ENCODE measurements at places on chromosomes 7 and 10.

DNA sequence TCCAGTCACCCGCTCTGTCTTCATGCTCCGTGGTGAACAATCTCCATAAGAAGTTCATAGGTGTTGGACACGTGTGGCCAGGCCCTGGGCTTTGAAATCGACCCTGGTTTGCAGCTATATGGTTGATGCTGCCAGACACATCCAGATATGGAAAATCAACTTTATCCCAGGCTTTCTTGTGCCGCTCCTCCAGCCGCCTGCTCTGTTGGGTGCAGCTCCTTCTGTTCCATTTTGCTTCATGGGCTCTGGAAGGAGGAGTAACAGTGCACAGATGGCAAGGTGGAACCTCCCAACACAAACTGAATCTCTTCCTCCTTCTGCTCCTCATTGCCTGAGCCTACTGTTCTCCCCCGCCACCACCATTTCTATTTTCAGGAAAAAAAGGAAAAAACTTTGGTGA is 44.7 kb downstream of the THNSL1 start:
- DNase-seq = no peak

DNA sequence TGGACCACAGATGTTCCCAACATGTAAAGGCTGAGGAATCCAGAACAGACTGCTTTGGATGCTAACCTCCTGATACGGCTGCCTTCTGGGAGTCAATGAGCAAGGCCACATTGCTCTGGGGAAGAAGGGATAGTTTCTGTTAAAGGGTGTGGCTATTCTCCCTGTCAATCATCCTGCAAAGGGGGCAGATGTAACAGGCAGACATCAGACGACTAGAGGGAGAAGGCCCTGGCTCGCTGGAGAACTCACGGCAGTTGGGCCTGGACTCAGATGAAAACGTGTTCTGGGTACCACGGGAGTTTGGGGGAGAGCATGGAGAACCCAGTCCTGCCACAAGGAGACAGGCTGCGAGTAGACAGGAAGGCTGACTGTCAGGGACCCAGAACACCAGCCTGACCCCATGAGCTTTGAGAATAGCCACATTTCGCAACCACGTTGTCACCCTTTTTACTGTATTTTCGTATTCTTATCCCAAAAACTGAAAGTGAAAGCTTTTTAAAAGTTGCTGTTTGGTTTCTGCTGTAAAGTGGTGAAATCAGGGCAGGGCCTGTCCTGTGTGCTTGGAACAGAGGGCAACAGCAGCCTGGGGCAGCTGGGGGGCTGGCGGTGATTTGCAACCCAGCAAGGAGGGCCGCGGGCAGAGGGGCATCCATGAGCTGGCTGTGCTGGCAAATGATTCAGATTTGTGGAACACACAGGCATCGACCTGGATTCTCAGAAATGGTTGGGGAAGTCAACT is 95.3 kb downstream of the MYOF start:
- DNase-seq = peak; percentile 47

DNA sequence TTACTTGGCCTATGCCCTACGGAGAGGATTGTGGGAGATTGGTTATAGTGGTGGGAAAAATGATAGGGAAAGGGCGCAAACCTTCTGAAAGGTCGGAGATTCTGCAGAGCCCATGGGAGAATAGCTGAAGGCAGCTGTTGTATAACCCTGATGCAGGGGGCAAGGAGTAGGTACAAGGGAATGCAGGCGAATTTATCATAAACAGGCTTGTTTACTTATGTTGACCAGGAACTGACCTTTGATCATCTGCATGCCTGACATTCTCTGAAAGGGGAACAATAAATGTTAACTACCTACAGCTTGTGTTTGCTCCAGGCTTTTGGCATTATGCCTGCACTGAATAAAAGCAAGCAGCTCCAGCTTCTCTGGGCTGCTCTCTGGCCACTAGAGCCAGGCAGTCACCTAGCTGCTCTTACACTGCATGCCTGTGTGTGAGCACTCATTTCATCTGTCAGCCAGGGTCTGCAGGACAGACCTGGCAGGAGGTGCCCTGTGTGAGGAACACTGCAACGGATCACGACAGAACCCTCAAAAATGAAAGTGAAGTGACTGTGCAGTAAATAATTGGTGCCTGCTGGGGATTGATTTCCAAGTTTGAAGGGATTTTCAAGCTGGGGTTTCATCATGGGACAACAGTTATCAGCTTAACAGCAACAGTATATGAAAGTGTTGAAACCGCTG is 31.1 kb upstream of the ABCA13 start:
- DNase-seq = no peak

- DNase-seq = no peak
Observed at GRCh38 chr10:3748484-3748883, 36.5 kb downstream of the KLF6 start.

GRCh38 chr7:2999078-2999500 is 44.6 kb downstream of the CARD11 start:
- no peak for DNase-seq

GRCh38 chr7:115023219-115023618 is 101.3 kb downstream of the MDFIC start:
- no peak for DNase-seq

- no peak for DNase-seq
Observed at GRCh38 chr7:71694665-71695064, 562.7 kb downstream of the GALNT17 start.

DNA sequence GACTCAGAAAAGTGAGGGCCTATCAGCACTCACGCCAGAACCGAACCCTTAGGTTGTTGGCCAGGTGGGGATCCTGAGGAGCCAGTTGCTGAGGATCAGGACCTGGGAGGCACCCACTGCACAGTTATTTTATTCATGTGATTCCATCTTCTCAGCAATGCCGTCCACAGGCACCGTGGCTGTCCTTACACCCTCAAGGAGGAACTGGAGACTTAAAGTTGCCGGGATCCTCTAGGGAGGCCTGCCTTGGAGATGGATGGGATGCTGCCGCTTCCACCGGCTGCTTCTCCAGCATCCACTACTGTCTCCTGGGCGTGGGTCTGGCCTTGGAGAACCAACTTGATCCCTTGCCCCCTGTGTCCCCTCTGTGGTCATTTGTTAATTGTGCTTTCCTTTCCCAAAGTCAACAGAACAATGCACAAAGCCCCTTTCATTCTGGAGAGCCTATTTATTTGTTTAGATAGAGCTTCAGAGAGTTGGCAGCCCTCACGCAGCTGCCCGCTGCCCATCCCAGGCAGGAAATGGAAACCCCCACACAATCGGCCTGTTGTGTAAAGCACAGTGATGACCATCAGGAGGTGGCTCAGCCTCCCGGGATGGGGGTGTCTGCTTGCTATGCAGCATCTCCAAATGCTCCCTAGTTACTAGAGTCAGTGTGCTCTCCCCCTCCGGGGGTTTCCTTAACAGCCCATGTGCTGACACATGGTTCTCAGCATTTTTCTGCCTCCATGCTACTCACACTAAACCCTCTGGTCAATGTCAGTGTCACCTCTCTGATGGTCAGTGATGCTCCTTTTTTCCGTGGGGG is 52.9 kb upstream of the IGFBP3 start:
- peak; percentile 97 for DNase-seq

DNA sequence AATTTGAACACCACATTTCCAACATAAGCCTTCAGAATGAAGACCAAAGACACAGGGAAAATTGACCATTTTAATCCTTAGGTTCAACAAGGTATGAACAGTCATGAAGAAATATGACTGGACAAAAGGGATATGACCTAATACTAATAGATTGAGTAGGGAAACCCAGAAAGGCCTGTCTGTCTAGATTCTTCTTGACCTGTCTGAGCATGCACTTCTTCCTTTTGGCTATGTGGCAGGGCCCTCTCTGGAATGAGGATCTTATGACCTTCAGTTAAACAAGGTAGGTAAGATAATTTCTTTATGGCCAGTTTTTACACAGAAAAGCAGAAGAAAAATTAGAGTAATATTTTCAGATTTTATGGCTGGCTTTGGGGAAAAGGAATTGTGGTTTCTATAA is 3.0 kb upstream of the PHYHIPL start:
- no peak for DNase-seq

DNA sequence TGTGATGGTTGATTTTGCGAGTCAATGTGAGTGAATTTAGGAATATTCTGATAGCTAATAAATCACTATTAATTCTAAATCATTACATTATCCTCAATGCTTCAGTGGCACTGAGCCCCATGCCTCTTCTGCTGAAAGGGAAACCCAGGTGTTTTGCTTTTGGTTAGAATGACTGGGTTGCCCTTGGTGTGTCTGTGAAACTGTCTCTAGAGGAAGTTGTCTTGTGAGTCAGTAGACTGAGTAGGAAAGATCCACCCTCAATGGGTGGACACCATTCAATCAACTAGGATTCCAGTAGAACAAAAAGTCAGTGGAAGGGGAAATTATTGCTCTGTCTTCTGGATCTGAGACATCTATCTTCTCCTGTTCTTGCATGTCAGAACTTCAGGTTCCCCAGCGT is 472.4 kb downstream of the ANKRD7 start:
- DNase-seq = no peak

DNA sequence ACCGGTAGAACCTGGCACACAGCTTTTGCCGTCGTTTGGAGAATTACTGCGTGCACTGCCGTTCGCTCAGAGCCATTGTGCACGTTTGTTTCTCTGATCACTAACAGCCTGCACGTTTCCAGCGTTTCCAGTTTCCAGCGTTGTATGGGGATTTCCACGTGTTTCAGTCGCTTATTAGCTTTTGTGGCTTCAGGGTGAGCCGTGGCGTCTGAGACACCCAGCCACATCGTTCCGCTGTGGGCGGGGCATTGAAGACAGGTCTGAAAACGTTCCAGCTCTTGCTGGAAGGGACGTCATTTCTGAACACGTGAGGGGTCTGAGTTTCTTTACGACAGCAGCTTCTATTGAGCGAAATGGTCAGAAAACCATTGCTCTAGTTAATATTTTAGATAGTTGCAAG is 164.8 kb downstream of the DNAJB6 start:
- no peak for DNase-seq

DNA sequence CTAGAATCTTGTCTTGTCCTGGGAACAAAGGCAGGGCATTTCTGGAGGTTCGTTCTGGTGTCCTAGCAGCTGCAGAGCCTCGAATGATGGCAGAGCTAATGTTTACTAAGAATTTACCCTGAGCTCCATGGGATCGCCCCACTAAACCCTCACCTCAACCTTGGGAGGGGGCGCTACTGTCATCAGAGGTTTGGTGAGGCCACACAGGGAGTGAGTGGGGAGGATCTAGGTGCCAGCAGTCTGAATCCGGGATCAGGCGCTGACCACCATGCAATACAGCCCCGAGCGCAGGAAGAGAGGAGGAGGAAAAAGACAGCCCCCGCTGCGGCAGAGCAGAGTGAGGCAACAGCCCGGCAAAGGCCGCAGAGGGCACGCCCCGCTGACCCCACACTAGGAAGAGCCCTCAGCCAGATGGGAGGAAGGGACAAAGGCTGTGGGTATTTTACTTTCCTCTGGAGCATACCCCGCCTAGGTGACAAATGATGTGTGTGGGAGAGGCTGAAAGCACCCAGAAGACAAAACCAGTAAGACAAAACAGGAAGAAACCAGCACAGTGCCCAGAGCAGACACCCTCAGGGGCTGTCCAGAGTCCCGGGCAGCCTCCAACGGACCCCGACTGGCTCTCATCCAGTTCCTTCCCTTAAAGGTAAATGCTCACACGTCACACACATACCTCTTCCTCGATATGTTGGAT is 103.5 kb downstream of the FAM53B start:
- DNase-seq = no peak

DNA sequence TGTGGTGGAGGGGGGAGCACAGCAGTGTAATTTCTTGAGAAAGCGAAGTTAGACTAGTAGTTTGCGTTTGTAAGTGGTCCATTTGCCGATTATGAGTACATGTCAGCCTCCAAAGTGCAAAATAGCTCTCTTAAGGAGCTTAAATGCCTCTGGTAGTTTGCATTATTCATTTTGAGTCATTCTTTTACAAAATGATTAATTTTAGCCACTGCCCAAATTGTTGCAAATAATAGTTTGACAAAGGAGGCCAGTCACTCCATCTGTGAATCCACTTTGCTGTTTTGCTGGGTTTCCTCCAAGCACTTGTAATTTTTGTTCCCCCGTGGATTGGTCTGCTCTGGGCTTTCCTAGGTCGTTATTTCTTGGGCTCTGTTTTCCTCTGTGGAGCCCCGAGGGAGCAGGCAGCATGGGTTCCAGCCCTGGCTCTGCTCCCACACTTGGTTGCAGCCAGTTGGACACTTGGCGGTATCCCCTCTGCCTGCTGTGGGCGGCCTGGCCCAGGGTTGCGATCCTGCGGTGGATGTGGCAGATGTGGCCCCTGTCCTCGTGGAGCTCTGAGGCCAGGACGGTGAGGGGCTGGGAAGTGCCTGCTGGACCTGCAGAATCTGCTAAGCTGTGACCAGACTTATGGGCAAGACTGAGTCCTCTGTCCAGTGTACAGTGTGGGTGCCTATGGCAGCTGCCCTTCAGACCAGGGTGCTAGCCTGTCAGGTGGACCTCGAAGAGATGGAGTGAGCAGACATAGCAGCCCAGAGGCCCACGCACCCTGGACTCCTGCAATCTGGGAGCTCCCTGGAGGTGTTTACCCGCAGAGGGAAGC is 129.1 kb upstream of the BTBD16 start:
- no peak for DNase-seq
